ENCODE measurements at places on chromosomes 12 and 14.

GRCh38 chr14:38485026-38485425, 229.1 kb upstream of the CLEC14A start:
- no peak for DNase-seq

- DNase-seq = peak; percentile 68
Measured at GRCh38 chr12:103930787-103931735, 851 bp downstream of the HSP90B1 start.

- no peak for DNase-seq
Measured at GRCh38 chr12:93090731-93091172, 161.7 kb upstream of the EEA1 start.

GRCh38 chr12:115223991-115224390, 540.0 kb upstream of the TBX3 start:
- no peak for DNase-seq

GRCh38 chr14:103679351-103679750, 35.9 kb downstream of the XRCC3 start:
- peak; percentile 67 for DNase-seq

- DNase-seq = no peak
Measured at GRCh38 chr12:126201981-126202537, 1136.8 kb downstream of the AACS start.

- DNase-seq = no peak
Measured at GRCh38 chr14:38973083-38973700, 129.8 kb downstream of the SEC23A start.

- no peak for DNase-seq
Measured at GRCh38 chr12:113934060-113934814, 31.9 kb downstream of the RBM19 start.

- no peak for DNase-seq
Measured at GRCh38 chr14:84085493-84085892, 1444.5 kb upstream of the FLRT2 start.

GRCh38 chr14:60272177-60272576, 23.2 kb downstream of the PPM1A start:
- no peak for DNase-seq

- DNase-seq = no peak
Measured at GRCh38 chr12:26109343-26109881, 15.4 kb downstream of the BHLHE41 start.

- no peak for DNase-seq
Measured at GRCh38 chr12:54983536-54984101, 943 bp downstream of the TESPA1 start.

Data from activated CD8-positive, alpha-beta memory T cell treated with anti-CD3 and anti-CD28 coated beads, Interleukin-2, amount 50 U/mL, for 48 hours (primary cell).